ENCODE measurements at places on chromosomes 4 and X.
A peak's percentile ranks its signal among the peaks of the same experiment; 100 is the strongest.

- DNase-seq: peak; percentile 55
- peak within 1 kb of the TSS; percentile 69 for H3K4me3 ChIP-seq
- H3K36me3 ChIP-seq: no peaks in the 10 kb centered on the region
- H3K27ac ChIP-seq: peak within 1 kb of the TSS; percentile 51
- H3K4me1 ChIP-seq: peaks cover 2% of the 10 kb centered on the region
- peaks cover 3% of the 10 kb centered on the region for H3K27me3 ChIP-seq
Measured at GRCh38 chrX:141176586-141177451, at the start of gene LDOC1. Gene LDOC1, minus strand, starts transcription at chrX:141177129. Its CDS starts 108 bp downstream, at chrX:141177021.

GRCh38 chr4:122625156-122625555 is 4.3 kb upstream of the IL21 start:
- H3K4me1 ChIP-seq: no peaks in the 10 kb centered on the region
- no peak for DNase-seq
- peaks cover 16% of the 10 kb centered on the region for H3K27me3 ChIP-seq
- H3K4me3 ChIP-seq: no peak overlapping the region
- H3K36me3 ChIP-seq: no peaks in the 10 kb centered on the region

- peaks cover 29% of the 10 kb centered on the region for H3K4me1 ChIP-seq
- H3K4me3 ChIP-seq: peak within 1 kb of the TSS; percentile 93
- DNase-seq: peak; percentile 75
- no peaks in the 10 kb centered on the region for H3K27me3 ChIP-seq
- H3K36me3 ChIP-seq: peaks cover 21% of the 10 kb centered on the region
Measured at GRCh38 chr4:48906206-48907173, at the start of gene OCIAD2. Gene OCIAD2, minus strand, starts transcription at chr4:48906774. Its CDS starts 2,225 bp downstream, at chr4:48904549.

- H3K4me3 ChIP-seq: no peak overlapping the region
- DNase-seq: no peak
- no peaks in the 10 kb centered on the region for H3K36me3 ChIP-seq
- peaks cover 3% of the 10 kb centered on the region for H3K4me1 ChIP-seq
Measured at GRCh38 chr4:152599636-152600035, 63.7 kb upstream of the FBXW7 start.

DNA sequence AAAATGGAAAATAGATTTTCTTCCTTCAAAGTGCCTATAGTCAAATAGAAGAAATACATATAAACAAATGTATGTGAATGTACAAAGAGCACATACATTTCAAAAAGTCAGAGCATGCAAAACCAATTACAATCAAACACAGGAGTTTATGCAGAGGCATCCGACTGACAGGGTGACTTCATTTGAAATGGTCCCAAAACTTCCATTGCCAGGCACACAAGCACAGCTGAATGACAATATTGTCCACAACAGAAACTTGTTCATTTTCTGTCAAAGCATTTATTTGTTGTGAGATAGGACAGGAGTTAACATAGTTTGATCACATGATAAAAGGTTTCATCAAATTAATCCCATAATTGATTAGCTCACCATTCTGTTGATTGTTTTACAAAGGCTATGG is 96.4 kb upstream of the TTC29 start:
- peaks cover 17% of the 10 kb centered on the region for H3K27me3 ChIP-seq
- H3K4me3 ChIP-seq: no peak overlapping the region
- H3K4me1 ChIP-seq: no peaks in the 10 kb centered on the region
- no peak for DNase-seq
- H3K27ac ChIP-seq: no peak overlapping the region
- no peaks in the 10 kb centered on the region for H3K36me3 ChIP-seq

DNA sequence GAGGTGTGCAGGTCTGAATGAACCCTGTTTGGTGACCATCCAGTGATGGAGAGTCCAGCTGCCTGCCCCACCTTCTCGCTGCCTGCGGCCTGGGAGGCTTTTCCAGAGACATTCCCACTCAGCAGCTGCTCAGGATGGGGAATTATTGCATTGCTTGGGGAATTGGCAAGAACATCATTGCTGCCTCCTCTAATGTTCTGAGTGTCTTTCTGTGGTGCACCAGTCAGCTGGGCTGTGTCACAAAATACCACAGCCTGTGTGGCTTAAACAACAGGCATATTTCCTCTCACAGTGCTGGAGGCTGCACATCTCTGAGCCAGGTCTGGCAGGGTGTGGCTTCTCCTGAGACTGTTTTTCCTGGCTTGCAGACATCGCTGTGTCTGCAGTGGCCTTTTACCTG is 86.8 kb upstream of the AFAP1 start:
- no peaks in the 10 kb centered on the region for H3K36me3 ChIP-seq
- no peaks in the 10 kb centered on the region for H3K4me1 ChIP-seq
- no peak overlapping the region for H3K27ac ChIP-seq
- no peaks in the 10 kb centered on the region for H3K27me3 ChIP-seq
- H3K4me3 ChIP-seq: no peak overlapping the region

DNA sequence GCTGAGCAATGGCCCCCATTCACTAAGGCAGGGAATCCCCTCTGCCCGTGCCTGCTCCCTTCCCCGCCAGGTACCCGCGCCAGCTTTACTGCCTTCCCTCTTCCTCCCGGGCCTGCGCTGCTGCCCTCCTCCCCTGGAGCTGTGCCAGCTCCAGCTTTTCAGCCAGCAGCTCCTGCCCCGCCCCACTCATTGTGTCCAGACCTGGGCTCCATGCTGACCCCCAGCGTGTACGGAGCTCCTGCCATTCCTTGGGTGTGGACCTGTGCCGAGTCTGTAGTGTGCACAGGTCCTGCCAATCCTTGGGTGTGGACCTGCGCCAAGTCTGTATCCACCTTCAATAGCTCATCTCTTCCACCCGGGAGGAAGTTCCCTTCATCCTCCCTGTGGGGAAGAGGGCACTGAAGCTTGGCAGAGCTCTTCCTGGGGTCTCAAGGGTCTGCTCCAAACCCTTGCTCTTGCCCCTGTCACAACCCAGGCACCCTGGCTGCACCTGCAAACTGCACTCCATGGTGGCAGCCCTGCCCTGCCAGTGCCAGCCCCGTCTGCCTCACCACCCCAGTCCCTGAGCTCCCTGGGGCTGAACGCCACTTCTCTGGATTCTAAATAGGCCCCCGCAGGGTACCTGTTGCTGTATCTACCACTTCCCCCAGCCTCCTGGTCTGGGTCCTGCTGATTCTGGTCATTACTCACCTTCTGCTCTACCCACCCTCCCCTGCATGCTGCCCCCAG is 63.9 kb downstream of the TRMT44 start:
- H3K27me3 ChIP-seq: no peaks in the 10 kb centered on the region
- no peak overlapping the region for H3K27ac ChIP-seq
- no peak for DNase-seq

GRCh38 chr4:189404271-189404670 is 536.4 kb upstream of the FRG1 start:
- no peak for DNase-seq
- H3K4me1 ChIP-seq: no peaks in the 10 kb centered on the region
- no peaks in the 10 kb centered on the region for H3K27me3 ChIP-seq
- no peak overlapping the region for H3K27ac ChIP-seq

DNA sequence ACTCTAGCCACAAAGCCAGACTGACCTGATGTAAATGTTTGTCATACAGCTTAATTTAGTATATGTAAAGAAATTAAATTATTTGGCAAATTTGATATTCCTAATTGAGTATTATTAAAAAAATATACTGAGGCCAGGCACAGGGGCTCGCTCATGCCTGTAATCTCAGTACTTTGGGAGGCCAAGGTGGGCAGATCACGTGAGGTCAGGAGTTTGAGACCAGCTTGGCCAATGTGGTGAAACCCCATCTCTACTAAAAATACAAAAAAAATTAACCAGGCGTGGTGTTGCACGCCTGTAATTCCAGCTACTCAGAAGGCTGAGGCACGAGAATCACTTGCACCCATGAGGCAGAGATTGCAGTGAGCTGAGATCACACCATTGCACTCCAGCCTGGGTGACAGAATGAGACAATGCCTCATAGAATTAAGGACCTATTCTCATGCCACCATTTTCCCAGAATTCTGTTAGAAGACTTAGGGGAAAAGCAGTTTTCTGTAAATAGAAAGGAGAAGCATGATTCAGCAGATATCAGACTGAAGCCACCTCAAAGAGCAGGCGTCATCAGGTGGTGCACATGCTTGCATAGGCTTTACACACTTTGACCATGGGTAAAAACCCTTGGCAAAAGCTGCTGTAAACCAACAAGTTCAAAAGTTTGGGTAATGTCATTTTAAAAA is 6.1 kb downstream of the UBQLN2 start:
- H3K4me3 ChIP-seq: peak overlapping the region; percentile 28
- H3K36me3 ChIP-seq: peaks cover 38% of the 10 kb centered on the region
- no peak overlapping the region for H3K27ac ChIP-seq
- peaks cover 30% of the 10 kb centered on the region for H3K4me1 ChIP-seq
- DNase-seq: no peak

GRCh38 chr4:183789657-183790056 is 115.5 kb upstream of the STOX2 start:
- no peak overlapping the region for H3K4me3 ChIP-seq
- no peaks in the 10 kb centered on the region for H3K36me3 ChIP-seq
- no peaks in the 10 kb centered on the region for H3K4me1 ChIP-seq
- H3K27ac ChIP-seq: no peak overlapping the region

DNA sequence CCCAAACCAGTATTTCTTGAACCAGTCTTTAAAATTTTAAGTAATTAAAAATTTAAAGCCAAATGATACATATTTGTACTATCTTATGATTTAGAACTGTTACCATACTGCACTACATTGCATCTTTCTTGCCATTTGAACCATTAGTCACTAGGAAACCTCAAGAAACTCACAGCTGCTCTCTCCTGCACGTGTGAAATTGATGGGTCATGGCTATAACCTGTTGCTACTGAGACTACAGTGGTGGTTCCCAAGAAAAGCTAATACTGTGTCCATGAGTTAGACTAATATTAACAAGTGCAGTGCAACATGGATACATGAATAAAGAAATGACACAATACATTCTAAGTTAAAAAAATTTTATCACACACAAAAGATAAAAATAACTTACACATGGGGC is 88.4 kb downstream of the PDE5A start:
- H3K4me1 ChIP-seq: no peaks in the 10 kb centered on the region
- H3K36me3 ChIP-seq: peaks cover 6% of the 10 kb centered on the region
- no peaks in the 10 kb centered on the region for H3K27me3 ChIP-seq
- H3K4me3 ChIP-seq: no peak overlapping the region
- no peak for DNase-seq

- H3K27ac ChIP-seq: no peak overlapping the region
- H3K4me1 ChIP-seq: no peaks in the 10 kb centered on the region
- H3K4me3 ChIP-seq: no peak overlapping the region
- H3K36me3 ChIP-seq: no peaks in the 10 kb centered on the region
- H3K27me3 ChIP-seq: no peaks in the 10 kb centered on the region
Measured at GRCh38 chrX:68550193-68550592, 51.3 kb downstream of the YIPF6 start.

DNA sequence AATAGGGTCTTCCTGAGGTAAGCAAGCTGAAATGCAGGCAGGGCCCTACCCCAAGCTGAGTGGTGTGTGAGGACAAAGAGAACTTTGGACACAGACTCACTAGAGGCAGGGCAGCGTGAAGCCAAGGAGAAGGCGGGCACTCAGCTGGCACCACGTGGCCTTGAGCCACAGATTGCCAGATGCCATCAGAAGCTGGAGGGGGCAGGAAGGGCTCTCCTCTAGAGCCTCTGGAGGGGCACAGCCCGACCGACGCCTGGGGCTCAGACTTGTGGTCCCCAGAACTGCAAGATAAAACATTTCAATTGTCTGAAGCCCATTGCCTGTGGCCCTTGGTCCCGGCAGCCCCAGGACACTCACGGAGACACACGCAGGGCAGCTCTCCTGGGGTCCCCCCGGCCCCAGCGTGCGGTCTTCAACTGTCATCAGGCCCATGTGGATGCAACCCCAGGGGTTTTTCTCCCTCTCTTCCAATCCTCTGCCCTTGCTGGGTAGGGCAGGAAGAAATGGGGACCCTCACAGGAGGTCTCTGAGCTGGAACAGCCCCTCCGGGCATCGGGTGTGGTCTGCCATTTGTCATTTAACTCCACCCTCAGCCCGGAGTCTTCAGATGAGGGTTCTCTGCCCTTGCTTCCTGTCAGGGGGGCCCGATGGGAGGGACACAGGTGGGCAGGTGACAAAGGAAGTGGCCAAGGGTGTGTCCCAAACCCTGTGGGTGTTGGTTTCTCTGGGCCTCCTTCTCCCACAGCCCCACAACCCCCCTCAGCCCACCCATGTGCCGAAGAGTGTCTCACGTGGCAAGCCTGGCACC is 22.2 kb downstream of the HMX1 start:
- peaks cover 4% of the 10 kb centered on the region for H3K27me3 ChIP-seq
- no peaks in the 10 kb centered on the region for H3K4me1 ChIP-seq
- DNase-seq: no peak
- no peak overlapping the region for H3K27ac ChIP-seq
- no peak overlapping the region for H3K4me3 ChIP-seq

DNA sequence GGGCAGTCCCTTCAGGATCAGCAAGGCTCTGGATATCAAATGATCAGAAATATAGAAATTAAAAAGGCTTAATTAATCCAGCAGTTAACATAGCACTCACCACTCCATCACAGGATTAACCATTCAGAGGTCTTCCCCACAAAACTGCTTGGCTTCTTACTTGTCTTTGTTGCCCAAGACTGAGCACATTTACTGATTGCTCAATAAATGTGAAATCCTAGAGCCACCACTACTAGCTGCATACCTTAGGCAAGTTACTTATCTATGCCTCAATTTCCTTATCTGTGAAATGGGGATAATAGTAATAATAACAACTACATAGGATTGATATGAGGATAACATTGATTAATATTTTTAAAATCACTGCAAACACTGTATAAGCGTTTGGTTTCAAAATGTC is 124.2 kb downstream of the ARHGAP6 start:
- H3K4me1 ChIP-seq: no peaks in the 10 kb centered on the region
- H3K27ac ChIP-seq: no peak overlapping the region
- no peak for DNase-seq
- no peaks in the 10 kb centered on the region for H3K36me3 ChIP-seq
- H3K27me3 ChIP-seq: peaks cover 2% of the 10 kb centered on the region

GRCh38 chr4:158970812-158971211 is 132.1 kb upstream of the RAPGEF2 start:
- H3K27me3 ChIP-seq: peaks cover 12% of the 10 kb centered on the region
- DNase-seq: no peak
- H3K36me3 ChIP-seq: no peaks in the 10 kb centered on the region
- H3K27ac ChIP-seq: no peak overlapping the region
- H3K4me1 ChIP-seq: no peaks in the 10 kb centered on the region

GRCh38 chr4:73396304-73396703 is 7.8 kb upstream of the ALB start:
- H3K4me1 ChIP-seq: no peaks in the 10 kb centered on the region
- no peak for DNase-seq
- no peaks in the 10 kb centered on the region for H3K36me3 ChIP-seq
- no peaks in the 10 kb centered on the region for H3K27me3 ChIP-seq
- no peak overlapping the region for H3K4me3 ChIP-seq
- H3K27ac ChIP-seq: no peak overlapping the region

GRCh38 chrX:108640817-108641216 is 95.5 kb downstream of the IRS4 start:
- no peaks in the 10 kb centered on the region for H3K27me3 ChIP-seq
- no peaks in the 10 kb centered on the region for H3K36me3 ChIP-seq
- DNase-seq: no peak
- no peaks in the 10 kb centered on the region for H3K4me1 ChIP-seq
- no peak overlapping the region for H3K27ac ChIP-seq

DNA sequence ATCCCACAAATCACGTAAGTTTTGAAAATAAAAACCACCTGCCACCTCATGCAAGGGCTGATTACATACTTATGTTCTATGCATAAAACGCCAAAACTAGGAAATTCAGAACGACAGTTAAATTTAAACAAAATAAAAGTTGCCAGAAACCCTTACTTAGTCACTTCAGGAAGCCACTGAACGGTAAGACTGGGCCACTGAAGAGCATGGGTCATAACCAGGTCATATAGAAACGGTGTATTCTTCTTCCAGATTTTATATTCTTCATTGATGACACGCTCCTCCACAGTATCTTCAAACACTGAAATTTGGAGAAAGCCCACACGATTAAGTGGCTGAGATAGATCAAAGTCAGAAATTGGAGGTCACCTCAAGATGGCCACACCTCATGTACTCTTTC is 1.2 kb downstream of the RBBP7 start:
- peaks cover 17% of the 10 kb centered on the region for H3K4me1 ChIP-seq
- peaks cover 7% of the 10 kb centered on the region for H3K36me3 ChIP-seq
- peak overlapping the region; percentile 87 for H3K4me3 ChIP-seq
- DNase-seq: no peak
- H3K27ac ChIP-seq: peak overlapping the region; percentile 82

Data from activated naive CD8-positive, alpha-beta T cell treated with anti-CD3 and anti-CD28 coated beads, Interleukin-2, amount 10 ng/mL, durations not matched to agents 7 days and 5 days (primary cell).